IPS-NIHi11 (cell line): ENCODE measurements at places on chromosomes 11 and 22.

DNA sequence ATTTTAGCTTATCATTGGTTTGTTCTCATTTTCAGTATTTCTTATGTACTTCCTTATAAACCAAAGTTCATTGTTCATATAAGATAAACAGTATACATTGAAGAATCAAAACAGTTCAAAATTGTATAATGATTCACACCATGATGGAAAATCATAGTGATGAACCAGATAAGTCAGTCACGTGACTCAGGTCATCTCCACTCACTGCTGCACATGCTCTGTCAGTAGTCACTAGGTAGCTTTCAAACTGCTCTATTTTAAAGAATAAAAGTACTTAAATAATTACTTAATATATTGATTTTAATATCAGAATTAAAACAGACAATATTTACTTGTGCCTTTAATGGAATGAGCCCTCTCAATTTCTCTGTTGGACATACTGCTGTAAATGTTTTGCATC lies 37.5 kb downstream of the PDHX start:
- DNase-seq: no peak

DNA sequence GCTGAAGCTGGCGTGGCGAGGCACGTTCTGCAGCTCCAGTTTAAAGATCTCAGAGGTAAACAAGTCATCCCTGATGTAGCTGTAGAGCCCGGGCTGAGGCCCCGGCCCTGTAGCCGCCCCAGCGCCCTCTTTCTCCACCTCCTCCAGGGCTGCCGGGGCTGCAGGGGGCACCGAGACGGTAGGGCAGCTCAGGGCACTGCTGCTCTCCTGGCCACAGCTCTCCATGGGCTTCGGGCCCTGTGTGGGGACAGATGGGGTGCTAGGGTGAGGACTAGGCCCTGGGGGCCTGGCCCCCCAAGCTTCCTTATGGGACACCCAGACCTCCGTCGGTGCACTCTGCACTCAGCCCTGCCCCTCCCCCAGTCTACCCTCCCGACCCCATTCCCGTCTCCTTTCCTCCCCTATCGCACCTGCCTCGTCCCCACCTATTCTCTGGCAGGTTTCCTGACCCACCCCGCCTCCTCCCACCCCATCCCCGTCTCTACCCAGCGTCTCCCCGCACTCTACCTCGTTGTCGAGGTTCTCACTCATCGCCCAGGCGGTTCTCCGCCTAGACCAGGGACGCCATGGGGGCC lies 559 bp downstream of the RANBP1 start:
- DNase-seq: no peak

GRCh38 chr11:106304274-106304673 lies 226.8 kb downstream of the AASDHPPT start:
- no peak for DNase-seq

- peak; percentile 75 for DNase-seq
These were observed 27.9 kb upstream of the LRRC32 start for GRCh38 chr11:76698321-76699043.

- DNase-seq: peak; percentile 10
These were observed 15.3 kb upstream of the IL17REL start for GRCh38 chr22:50027639-50028537.

DNA sequence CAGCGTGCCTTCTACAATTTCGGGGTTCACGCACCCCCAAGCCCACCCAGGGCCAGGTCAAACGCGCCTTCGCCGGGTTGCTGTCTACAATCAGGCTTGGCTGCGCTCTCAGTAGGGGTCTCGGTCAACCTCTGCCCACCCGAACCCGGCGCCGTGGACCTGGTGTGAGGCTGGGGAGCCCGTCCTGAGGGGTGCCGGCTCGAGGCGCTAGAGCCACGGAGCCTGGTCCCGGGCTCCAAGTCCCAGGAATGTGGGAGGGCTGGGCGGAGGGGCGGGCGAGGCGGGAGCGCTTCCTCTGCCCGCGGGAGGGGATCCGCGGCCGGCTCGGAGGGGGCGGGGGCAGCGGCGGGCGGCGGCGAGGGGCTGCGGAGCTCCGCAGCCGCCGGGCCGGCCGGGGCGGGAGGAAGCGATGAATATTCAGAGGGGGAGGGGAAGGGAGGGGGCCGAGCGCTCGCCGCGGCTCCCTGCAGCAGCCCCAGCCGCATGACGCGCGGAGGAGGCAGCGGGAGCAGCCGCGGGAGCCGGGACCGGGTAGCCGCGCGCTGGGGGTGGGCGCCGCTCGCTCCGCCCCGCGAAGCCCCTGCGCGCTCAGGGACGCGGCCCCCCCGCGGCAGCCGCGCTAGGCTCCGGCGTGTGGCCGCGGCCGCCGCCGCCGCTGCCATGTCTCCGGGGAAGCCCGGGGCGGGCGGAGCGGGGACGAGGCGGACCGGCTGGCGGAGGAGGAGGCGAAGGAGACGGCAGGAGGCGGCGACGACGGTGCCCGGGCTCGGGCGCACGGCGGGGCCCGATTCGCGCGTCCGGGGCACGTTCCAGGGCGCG lies at the start of gene PTPRJ:
Gene PTPRJ, plus strand, starts transcription at position 472 of the 819 bp plus-strand sequence. CDS start 354 bp downstream, outside the sequence.
- peak; percentile 91 for DNase-seq

- DNase-seq: no peak
These were observed 29.2 kb upstream of the B3GAT1 start for GRCh38 chr11:134441281-134441680.

- no peak for DNase-seq
These were observed 39.0 kb downstream of the CSNK2A3 start for GRCh38 chr11:11313902-11314692.

GRCh38 chr22:44604455-44604854 lies 97.5 kb upstream of the PRR5 start:
- no peak for DNase-seq

- DNase-seq: no peak
These were observed 95.7 kb upstream of the NNMT start for GRCh38 chr11:114200351-114201133.

- DNase-seq: no peak
These were observed 19.7 kb upstream of the SLC5A1 start for GRCh38 chr22:32023251-32023827.

GRCh38 chr11:116513894-116514293 lies 258.9 kb downstream of the BUD13 start:
- peak; percentile 64 for DNase-seq

DNA sequence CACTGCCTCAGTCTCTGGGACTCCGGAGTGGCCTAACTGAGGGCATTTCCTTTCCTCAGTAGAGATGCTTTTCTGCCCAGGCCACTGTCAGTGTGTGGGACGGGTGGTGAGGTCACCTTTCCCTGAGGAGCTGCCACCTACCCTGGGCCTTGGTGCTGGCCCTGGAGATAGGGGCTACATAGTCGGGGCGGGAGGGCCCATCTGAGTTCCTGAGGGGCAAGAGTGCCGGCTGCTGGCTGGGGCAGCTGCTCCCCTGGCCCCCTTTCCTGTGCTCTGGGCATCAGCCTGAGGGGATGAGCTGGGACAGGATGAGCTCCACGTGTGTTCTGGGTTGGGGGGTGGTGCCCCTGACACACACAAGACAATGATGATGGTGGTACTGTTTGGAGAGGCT lies 5.4 kb downstream of the KCNC1 start:
- DNase-seq: no peak

DNA sequence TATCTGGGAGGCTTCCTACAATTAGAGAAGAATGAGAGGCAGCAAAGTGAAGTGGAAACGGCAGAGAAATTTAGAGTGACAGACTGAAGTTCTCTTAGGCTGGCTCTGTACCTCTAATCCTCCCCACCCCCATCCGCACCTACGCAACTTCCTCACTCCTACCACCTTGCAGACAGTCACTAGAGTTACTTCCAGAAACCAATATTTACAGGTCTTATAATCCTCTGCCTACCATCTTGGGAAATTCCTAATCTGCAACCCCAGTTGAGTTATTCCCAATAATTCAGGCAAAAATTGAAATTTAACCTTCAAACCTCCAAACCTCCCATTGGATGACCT lies 71.7 kb downstream of the PAK1 start:
- no peak for DNase-seq

DNA sequence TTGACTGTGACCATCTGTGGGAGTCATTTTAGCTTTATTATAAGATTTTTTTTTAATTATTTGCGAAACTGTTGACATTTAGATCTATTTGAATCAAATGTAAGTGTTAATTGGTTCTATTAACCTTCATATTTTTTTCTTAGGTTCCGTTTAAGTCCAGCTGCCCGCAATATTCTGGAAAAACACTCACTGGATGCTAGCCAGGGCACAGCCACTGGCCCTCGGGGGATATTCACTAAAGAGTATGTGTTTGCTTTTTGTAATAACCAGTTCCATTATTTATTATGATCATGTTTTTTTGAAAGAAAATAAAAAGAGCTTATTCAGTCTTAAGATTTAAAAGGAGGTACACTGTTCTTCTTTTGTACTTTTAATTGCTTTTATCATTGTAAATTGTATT lies 43.9 kb downstream of the PDHX start:
- DNase-seq: no peak

GRCh38 chr11:75862437-75862836 lies 47.4 kb downstream of the UVRAG start:
- no peak for DNase-seq

- no peak for DNase-seq
These were observed 1067.8 kb downstream of the LRRC4C start for GRCh38 chr11:40391679-40392078.

DNA sequence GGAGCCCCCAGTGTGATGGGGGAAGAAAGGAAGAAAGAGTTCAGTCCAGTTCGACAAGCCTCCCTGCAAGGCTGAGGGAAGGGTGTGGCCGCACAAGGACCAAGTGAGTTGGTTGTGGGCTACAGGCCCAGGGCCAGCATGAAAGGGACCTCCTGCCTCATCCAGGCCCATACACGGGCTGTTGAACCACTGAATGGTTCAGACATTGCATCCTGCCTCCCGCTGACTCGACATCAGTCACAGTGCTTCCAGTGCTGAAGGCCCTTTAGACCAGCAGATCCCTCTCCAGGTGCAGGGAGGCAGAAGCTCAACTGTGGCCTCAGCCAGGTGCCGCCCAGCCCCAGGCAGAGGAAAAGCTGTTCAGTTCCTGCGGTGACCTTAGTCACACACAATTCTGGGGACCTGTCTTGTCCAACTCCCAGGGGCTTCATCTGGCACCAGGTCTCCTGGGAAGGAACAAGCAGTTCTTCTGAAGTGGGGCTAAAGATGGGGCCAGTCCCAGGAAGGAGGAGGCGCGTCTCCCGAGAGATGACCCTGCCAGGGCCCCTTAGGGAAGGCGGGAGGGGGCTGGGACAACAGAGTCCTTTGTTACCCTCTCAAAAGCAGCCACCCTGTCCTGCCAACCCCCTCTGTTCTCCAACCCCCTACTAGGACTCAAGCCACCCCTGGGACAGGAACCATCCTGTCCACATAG lies 6.6 kb downstream of the ARRB1 start:
- DNase-seq: no peak

DNA sequence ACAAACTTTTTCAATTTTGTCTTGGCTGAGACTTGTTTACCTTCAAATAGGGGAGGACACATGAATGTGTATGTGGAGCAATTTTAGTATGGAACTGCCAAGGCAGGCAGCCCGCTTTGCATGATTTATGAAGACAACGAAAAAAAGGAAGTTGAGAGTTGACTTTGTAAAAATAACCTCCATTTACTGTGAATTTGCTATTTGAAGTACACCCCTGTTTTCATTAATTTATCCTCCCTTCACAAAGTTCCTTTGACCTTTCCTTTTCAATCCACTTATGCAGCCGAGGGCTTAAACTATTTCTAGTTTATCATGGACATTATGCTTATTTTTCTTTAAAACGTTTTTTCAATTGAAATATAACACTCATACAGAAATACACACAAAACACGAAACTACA lies 369.6 kb upstream of the CADM1 start:
- DNase-seq: no peak

DNA sequence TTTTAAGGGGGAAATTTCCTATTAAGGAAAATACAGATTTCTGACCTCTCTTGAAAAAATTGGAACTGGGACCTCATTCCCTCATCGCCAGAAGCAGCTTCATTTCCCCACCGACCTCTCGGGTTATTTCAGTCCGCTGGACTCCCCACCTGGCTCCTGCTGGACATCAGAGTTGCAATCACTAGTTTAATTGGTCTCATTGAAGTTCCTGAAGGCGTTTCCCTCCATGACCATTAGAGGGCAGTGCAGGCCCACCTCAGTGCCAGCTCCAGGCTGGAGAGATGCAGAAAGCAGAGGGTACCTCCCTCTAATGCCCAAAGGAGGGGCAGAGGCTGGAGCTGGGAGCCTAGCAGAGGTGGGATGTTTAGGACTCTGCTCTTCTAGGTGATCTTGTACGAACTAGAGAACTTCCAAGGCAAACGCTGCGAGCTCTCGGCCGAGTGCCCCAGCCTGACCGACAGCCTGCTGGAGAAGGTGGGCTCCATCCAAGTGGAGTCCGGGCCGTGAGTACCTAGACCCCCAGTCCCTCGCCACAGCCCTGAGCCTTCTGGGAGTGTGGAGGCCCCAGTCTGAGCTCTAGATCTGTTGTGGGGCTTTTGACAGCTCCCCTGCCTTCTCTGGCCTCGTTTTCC lies 2.7 kb downstream of the CRYBB3 start:
- peak; percentile 91 for DNase-seq

GRCh38 chr11:14636119-14636518 lies 7.5 kb upstream of the PDE3B start:
- DNase-seq: no peak

DNA sequence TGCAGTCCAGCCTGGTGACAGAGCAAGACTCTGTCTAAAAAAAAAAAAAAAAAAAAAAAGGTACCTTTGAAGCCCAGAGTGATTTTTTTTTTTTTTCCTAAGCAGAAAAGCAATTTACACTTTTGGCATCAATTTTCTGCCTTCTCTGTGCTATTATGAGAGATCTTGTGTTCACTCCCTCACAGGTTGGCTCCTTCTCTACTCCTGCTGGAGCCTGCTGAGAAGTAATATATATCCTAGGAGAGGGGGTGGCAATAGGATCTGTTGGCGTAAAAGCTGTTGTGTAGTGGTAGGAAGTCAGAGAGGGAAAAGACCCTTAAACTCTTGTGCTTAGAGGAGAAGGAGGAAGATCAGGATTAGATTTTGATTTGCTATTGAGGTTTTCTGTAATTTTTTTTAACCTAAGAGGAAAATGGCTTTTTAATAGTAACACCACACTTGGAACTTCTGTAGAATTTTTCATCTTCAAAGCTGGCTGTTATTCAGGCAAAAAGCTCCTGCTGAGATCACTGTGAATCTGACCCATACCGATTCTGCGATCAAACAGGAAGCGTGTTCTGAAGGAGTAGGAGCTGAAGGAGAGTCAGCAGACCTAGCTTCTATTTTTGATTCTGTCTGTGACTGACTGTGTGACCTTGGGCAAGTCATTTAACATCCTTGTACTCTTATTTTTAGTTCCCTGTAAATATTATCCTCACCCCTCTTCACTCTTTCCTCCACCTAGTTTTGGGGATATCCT lies 77.7 kb downstream of the TRIM44 start:
- no peak for DNase-seq

GRCh38 chr11:72932132-72932570 lies 117.9 kb downstream of the ATG16L2 start:
- DNase-seq: no peak

DNA sequence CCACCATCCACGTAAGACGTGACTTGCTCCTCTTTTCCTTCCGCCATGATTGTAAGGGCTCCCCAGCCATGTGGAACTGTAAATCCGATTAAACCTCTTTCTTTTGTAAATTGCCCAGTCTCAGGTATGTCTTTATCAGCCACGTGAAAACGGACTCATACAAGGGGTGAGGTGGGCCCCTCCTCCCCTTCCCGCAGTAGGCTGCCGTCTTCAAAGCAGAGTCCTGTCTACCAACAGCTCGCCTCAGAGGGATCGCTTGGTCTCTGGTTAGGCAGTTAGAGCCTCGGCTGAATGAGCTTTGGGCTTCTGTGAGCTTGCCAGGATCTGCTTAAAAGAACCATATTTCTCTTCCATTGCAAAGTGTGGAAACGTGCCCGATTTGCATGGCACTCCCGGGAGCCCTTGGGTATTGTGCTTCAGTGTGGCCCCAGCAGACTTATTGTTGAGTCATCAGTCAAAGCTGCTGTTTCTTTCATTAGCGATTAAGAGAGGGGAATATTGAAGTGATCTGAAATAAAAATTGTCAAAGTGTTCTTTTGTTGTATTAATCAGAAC lies 338.3 kb downstream of the TBC1D22A start:
- no peak for DNase-seq
